ENCODE measurements at places on chromosomes 16 and 17.

GRCh38 chr17:19321481-19322128 lies 40.9 kb downstream of the B9D1 start:
- no peak for DNase-seq

GRCh38 chr16:56298948-56299596 lies 107.8 kb downstream of the GNAO1 start:
- DNase-seq, result no peak

DNA sequence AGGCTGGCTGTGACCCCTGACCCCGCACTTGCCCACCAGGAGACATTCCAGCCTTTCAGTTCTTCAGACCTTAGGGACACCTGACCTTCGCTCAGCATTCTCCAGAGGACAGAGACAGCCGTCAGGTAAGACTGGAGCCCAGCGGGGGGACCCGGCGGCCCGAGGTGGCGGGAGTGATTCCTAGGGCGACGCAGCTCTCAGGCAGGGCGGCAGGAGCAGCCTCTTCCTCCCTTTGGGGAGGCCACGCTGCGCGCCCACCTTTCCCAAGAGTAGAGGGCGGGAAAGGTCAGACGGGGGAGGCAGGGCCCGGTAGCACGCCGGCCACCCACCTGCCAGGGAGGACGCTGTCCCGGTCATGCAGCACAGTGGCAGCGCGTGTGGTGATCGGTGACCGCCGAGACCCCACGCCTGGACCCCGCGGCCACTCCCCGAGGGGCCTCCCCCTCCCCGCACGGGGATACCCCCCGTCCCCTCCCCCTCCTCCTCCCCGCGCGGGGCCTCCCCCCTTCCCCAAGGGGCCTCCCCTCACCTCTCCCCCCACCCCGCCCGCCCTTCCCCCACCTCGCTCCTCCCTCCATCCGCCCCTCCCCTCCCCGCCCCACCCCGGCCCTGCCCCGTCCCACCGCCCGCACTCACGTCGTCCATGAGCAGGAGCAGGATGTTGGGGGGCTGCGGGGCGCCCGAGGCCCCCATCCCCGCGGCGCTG lies 472 bp downstream of the GALNS start:
- peak; percentile 13 for DNase-seq

- DNase-seq, result peak; percentile 60
These were observed 23.6 kb downstream of the SEZ6 start for GRCh38 chr17:28982131-28982793.

DNA sequence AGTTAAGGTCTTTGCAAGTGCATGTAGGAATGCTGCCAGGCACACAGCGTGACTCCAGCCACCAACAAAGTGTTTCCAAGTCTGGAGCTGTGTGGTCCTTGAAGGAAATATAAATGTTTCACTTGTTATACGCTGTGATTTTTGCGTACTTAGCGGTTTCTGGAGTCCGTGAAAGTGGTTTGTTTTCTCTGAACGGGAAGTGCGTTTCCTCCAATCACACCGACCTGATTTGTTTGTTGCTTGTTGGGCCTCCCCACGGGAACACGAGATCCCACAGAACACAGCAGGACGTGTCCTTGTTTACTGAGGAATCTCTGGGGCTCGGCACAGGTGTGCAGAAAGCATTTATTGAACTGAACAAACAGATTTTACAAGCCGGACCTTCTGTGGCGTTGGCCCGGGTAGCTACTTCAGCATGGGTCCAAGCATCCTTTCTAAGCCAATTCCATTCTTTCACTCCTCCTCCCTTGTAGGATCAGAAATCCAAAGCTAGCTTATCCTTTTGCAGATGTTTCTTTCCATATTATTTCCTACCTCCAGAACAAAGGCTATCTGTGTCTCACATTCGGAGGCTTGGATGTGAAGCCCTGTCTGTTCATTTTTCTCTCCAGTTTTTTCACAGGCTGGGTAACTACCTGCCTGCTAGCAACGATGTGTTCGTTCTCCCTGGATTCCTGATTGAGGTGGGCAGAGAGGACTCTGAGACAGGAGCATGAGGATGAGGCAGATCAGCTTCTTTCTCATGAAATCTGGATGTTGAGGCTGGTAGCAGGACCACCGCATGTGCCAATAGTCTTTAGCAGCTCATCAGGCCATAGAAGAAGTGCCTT lies 44.6 kb downstream of the ABAT start:
- DNase-seq, result no peak

DNA sequence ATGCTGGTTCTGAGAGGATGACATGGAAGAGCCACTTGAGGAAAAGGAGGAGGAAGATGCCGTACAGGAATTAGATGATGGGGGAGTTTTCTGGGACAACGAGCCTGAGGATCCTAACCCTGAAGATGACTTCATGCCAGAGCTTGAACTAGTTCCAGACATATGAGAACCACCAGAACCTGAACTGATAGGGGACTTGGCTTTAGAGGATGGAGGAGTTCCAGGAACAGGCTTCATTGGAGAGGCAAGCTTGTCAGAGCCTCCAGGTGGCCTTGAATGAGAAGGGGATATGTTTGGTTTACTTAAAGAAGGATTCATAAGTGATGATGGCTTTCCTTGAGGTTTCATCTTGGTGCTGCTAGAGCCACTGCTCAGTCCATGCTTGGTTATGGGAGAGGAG lies 6.9 kb upstream of the FBXL20 start:
- no peak for DNase-seq

GRCh38 chr16:86734543-86735460 lies 156.5 kb downstream of the FOXL1 start:
- no peak for DNase-seq

GRCh38 chr17:68048996-68049395 lies 13.5 kb downstream of the KPNA2 start:
- DNase-seq, result no peak

DNA sequence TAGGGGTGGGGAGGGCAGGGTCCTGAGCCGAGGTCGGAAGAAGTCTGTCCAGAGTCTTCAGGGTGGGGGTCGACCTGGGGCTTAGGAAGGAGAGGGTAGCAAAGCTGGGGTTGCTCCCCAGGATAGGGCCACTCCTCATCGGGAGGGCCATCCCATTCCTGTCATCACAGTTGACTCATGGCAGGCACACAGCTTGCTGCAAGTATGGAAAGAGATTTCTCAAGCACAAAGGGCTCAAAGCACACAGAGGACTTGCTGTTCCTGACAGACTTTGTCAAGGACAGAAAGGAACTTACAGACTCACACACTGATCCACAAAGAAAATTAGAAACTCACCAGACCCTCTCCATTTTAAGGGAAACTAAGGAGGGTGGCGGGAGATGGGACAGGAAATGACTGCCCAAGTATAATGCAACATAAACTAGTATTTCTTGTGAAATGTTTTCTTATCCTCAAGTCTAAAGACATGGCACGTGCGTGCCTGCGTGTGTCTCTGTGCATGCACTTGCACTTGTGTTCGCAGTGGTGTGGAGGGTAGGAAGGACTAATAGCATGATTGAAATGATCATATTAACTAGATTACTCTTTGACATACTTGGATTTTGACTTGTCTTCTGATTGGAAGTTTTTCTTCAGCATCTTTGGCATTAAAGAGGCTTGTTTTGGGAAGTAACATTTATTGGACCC lies 2.4 kb downstream of the AOC2 start:
- no peak for DNase-seq

DNA sequence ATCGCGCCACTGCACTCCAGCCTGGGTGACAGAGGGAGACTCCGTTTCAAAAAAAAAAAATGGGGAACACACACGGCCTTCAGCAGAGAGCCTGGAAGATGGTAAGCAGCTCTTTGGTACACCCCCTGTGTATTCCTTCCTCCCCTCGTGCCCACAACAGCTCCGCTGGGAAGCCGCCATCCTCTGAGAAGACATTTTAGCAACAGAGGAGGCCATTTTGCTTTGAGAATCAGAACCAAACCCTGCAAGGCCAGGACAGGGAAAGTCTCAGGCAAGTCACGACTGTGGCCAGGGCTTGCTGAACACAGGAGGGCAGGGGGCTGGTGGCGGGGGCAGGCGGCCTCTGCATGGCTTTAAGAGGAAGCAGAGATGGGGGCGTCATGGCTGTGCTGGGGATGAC lies 45.7 kb downstream of the SOCS1 start:
- no peak for DNase-seq

- no peak for DNase-seq
These were observed 8.5 kb downstream of the ZFPM1 start for GRCh38 chr16:88461331-88462269.

- no peak for DNase-seq
These were observed at the start of gene CHRNB1 for GRCh38 chr17:7444682-7445618. CHRNB1 (plus strand) TSS chr17:7445061; CDS start chr17:7445128, 67 bp downstream.

DNA sequence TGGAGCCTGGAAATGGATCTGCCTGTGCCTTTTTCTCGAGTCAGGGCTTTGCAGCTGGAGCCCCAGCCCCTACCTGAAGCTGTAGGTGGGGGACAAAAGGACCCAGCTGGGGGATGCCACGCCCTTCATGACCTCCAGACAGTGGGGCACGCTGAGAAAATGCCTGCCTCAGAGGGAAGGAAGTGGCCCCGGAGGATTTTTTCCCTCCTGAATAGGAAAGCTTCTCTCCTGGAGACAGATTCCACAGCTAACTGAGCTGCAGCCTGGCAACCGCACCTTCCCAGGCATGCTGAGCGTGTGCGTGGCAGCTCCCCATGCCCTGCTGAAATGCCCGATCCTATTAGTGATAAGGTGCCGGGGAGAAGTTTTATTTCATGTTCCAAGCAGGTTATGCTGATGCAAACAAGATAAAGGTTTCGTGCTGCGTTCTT lies 58.0 kb downstream of the AIPL1 start:
- DNase-seq, result no peak

GRCh38 chr16:61891460-61891859 lies 144.8 kb downstream of the CDH8 start:
- no peak for DNase-seq

DNA sequence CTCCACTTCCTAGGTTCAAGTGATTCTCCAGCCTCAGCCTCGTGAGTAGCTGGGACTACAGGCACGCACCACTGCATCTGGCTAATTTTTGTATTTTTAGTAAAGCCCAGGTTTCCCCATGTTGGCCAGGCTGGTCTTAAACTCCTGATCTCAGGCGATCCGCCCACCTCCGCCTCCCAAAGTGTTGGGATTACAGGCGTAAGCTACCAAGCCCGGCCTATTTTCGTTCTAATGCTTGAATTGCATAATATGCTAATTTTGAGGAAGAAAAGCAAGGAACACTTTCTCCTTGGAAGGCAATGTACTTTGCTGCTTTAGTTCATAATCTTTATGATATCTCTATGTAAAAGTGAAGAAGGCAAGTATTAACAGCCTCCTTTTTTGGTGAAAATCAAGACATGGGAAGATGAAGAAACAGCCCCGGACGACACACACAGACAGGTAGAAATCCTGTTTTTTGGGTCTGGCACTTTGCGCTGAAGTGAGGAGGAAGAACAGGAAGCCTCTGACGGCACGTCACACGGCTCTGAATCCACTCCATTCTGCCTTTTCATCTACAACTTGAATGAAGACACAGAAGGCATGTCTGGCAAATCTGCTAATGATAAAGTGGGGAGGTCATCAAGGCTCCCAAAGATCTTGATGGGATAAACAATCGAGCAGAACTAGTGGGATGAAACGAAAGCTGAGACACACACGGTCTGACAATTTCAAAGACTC lies 24.9 kb downstream of the VPS53 start:
- no peak for DNase-seq

- DNase-seq, result no peak
These were observed 1.8 kb downstream of the NLRP1 start for GRCh38 chr17:5582209-5583185.

DNA sequence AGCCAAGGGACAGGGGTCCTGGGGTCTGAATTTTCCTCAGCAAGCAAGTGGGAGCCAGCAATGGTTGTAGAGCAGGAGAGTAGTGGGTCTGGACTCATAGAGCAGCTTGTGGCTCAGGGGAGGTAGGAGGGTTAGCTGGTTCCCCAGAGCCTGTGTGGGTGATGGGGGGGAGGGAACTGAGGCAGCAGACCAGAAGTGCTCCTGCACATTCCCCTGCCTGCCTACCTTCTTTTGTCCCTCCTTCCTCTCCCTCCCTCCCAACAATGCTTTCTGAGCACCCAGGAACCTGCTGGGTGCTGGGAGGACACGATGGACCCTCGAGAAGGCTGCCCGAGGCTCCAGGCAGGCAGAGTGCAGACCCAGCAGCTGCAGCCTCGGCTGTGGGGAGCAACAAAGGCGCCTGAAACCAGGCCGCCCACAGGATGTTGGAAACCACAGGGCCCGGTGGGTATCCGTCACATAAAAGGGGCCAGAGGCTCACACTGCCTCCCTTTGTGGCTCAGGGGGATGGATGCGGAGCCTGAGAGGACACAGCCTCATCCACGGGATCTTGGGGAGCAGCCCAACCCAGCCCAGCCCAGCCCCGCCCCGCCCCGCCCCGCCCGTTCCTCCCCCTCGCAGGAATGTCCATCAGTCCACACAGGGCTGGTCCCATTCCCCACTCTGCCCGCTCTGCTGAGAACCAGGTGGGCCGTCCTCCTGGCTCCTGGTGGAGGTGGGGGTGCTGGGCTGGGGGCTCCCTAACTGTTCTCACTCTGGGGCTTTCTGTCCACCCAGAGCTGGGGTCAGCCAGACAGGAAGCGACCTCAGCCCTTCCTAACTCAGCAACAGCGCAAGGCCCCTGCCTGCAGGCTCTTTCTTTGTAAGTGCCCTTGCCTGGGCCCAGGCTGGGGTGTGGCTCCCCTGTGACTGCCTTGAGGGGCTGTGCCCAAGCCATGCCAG lies 1.7 kb upstream of the NLRC3 start:
- peak; percentile 80 for DNase-seq

DNA sequence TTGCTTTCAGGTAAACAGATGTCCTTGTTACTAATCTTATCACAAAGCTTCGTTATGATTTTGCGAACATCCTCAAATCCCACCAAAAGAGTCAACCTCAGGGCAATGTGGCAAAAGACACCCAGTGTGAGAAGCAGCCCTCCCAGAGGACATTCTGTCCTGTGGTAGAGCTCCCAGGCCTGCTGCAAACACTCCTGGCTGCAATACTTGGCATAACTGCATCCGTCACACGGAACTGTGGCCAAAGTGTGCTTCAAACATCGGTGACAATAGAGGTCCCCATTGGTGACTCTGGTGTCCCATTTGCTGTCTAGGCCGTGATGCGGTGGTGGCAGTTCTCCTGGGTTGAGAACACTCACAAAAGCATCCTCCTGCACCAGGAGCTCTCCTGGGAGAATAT lies 29.5 kb downstream of the SMYD4 start:
- no peak for DNase-seq

GRCh38 chr16:50665128-50665878 lies 15.8 kb downstream of the SNX20 start:
- peak; percentile 88 for DNase-seq

DNA sequence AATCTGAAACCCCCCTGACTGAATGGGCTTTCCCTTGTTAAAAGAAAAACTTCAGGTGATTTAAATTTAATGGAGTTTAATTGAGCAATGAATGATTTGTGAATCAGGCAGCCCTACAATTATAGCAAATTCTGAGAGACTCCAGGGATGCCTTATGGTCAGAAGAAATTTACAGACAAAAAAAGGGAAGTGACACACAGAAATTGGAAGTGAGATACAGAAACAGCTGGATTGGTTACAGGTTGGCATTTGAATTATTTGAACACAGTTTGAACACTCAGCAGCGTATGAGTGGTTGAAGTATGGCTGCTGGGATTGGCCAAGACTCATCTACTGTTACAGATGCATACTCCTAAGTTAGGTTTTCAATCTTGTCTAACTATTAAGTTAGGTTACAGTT lies 19.0 kb upstream of the CPHXL start:
- DNase-seq, result no peak

- no peak for DNase-seq
These were observed 402.7 kb downstream of the SOX9 start for GRCh38 chr17:72523491-72523890.

GRCh38 chr16:88473666-88474534 lies 20.8 kb downstream of the ZFPM1 start:
- no peak for DNase-seq

GRCh38 chr17:18161207-18162145 lies 22.2 kb upstream of the ALKBH5 start:
- no peak for DNase-seq

- DNase-seq, result no peak
These were observed 33.3 kb upstream of the DYNLRB2 start for GRCh38 chr16:80507538-80507937.

Measured in activated CD4-positive, alpha-beta T cell treated with anti-CD3 and anti-CD28 coated beads, Interleukin-2, amount 10 ng/mL, durations not matched to agents 7 days and 5 days (primary cell).